Omental fat pad (tissue), 4 donors: ENCODE measurements at places on chromosomes 6 and 20. TPM values are rescaled to one million over a fixed set of nuclear protein-coding genes. Genes with fewer than 3 reads are reported as not detected.

- DNase-seq, result no peak
Observed at GRCh38 chr6:52545406-52546119, 31.3 kb downstream of the TRAM2 start.

- DNase-seq, result no peak
Observed at GRCh38 chr6:2179950-2180349, 65.5 kb downstream of the GMDS start.

DNA sequence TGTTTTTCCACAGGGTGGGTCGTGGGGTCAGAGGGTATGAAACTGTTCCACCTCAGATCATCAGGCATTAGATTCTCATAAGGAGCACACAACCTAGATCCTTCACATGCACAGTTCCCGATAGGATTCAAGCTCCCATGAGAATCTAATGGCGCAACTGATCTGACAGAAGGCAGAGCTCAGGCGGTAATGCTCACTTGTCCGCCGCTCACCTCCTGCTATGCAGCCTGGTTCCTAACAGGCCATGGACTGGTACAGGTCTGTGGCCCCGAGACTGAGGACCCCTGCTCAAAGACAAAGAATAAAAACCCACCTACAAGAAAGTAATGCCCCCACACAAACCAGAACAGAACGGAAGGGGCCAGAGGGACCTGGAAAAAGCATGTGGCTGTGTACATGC is 76.1 kb upstream of the SNX9 start:
- no peak for DNase-seq

DNA sequence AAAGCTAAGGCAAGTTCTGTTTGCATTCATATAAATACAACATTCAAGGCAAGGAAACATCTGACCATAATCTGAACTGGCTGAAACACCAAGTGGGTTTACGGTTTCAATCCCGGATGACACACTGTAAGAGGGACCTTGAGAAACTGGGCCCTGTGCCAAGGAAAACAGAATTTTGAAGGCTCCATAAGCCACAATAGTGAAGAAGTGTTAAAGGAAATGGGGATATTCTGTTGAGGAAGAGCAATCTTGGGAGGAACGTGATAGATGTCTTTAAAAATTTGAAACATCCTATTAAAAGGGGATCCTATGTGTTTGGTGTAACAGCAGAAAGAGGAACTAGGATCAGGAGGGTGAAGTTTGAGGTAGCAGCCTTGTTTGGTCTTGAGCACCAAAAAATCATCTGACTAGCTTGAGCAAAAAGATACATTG is 82.4 kb upstream of the TAB2 start:
- DNase-seq, result no peak

DNA sequence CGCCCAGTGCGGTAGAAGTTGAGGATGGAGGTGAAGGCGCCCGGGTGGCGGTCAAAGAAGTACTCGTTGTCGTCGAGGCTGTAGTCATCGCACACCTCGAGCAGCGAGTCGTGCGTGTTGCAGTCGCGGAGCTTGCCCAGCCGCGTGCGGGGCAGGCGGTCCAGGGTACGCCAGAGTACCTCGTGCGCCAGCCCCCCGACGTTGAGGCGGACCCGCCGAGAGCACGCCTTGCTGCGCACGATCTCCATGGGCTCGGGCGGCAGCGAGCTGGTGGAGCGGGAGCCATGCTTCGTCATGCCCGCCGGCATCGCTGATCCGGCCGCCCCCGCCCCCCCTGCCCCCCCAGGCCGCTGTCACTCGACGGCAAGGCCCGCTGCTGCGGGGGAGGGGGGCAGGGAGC is 295 bp downstream of the KCNB1 start:
- DNase-seq, result no peak

- DNase-seq, result no peak
Observed at GRCh38 chr20:50708845-50709635, 17.7 kb upstream of the RIPOR3 start.

DNA sequence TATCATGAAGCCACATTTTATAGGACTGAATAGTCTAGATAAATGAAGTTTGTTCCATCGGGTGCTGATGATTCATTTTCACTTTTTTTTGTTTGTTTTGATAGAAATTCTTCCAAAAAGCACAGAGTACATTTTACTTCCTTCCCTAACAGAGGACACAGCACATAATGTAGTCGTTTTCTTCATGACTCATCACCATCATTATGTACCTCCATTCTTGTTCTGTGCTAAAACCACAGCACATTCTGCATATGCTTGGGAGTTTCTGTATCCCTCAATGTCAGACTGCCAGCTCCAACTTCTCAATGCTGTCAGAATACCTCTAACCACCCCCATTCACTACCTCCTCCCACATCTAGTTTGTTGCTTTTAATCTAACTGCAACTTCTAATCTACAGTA is 1004.9 kb upstream of the ADGRB3 start:
- DNase-seq, result no peak

GRCh38 chr20:23434521-23435313 is 4.8 kb upstream of the CSTL1 start:
- no peak for DNase-seq

GRCh38 chr6:117951783-117952182 is 44.7 kb downstream of the SLC35F1 start:
- DNase-seq, result no peak

- no peak for DNase-seq
Observed at GRCh38 chr20:62957136-62958117, 4.9 kb downstream of the SLC17A9 start.

DNA sequence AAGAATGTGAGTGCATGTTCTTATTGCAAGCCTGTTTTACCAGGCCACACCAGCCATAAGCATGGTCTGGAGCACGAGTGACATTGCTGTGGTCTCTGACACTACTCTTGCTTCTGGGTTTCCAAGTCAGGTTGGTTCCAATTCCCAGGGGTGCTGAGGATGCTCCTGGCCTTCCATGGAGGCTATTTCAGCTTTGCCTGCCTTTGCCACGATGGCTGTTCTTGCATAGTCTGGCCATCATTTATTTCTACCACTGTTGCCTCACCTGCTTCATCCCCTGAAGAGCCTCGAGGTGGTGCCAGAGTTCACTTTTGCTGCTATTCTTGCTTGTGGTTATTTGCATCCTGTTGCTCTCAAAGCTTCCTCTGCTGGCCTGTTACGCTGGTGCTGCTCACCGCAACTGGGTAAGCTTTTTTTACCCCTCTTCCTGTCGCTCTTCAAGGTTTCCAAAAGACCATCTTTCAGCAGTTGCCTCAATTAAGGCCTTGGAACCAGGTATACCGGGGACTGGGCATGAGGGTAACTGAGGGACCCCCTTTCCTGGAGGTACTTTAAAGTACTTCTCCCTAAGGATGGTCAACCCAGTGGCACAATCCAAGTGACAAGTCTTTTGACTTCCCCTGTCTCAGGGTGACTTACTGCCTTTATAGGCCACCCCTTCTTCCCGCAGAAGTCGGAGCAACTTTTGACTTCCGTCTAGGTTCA is 64.5 kb downstream of the AKAP7 start:
- no peak for DNase-seq

- no peak for DNase-seq
Observed at GRCh38 chr6:130961148-130961547, 101.9 kb downstream of the EPB41L2 start.

Gene ASIP
- total RNA-seq, result not detected
